ENCODE measurements at places on chromosomes 5 and 9.

GRCh38 chr9:34579104-34579807 lies 10.3 kb downstream of the CNTFR start:
- no peak for DNase-seq

GRCh38 chr5:99004960-99005359 lies 76.2 kb upstream of the CHD1 start:
- DNase-seq: no peak

- DNase-seq: no peak
Observed at GRCh38 chr9:7601739-7602138, 197.8 kb downstream of the DMAC1 start.

DNA sequence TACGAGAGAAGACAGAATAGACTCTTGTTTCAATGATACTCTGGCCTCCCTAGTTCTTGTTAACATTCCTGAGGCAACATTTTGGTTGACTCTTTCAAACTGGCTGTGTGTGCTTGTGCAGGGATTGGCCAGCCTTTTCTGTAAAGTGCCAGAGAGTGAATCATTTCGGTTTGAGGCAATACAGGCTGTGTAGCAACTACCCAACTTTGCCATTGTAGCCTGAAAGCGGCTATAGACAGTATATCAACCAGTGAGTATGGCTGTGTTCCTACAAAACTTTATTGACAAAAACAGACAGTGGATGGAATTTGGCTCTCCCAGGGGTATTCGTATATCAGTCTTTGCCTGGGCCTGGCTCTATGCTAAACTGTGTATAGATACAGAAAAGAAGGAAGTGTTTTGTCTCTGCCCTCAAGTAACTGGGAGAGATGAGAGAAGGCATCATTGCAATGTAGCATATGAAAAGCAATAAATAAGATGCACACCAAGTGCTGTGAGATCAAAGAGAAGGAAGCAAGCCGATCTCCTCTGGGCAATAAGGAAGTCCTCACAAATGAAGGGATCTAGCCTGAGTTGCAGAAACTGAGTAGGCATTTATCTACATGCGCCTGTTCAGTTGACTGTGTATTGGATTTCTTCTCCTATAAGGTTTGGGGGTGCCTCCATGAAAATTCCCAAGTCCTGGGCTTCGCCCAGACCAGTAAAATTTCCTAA lies 568.0 kb upstream of the KLF4 start:
- DNase-seq: no peak

GRCh38 chr5:164360589-164360988 lies 855.2 kb downstream of the MAT2B start:
- DNase-seq: no peak

- DNase-seq: no peak
Observed at GRCh38 chr9:87122947-87123685, 175.8 kb upstream of the GAS1 start.

DNA sequence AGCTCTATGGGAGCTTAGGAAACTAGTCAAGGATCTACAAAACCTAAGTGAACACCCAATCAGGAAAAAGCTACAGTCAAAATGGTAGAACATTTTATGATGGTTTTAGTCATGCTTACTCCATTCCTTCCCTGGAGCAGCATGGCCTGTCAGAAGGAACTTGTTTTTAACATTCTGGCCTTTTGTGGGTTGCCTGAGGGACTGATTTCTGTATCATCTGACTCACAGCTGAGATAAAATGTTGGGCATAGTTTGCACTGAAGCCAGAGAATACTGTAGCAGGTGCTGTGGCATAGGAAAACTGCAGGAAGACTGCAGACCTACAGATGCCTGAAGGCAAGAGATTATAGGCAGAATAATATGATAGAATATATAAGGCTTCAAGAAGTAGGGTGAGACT lies 719.6 kb upstream of the GRAMD2B start:
- no peak for DNase-seq

DNA sequence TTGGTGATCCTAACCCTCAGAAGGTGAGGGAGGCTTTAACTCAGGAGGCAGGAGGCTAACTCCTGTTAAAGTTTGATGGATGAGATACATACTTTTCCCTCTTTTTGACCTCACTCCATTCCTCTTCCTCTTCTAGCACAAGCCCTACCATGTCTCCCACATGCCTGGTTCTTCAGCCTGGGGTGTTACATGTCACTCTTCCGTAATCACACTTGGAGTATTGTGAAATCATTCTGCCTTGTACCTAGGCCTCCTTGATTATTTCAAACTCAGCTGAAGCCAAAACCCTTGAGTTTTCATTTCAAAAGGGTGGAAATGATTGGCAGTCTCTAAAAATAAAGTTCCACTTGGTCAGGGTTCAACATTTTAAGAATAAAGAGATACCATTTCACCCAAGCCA lies 1.8 kb downstream of the PLAC8L1 start:
- DNase-seq: no peak

GRCh38 chr5:3424946-3425345 lies 170.7 kb upstream of the IRX1 start:
- no peak for DNase-seq

DNA sequence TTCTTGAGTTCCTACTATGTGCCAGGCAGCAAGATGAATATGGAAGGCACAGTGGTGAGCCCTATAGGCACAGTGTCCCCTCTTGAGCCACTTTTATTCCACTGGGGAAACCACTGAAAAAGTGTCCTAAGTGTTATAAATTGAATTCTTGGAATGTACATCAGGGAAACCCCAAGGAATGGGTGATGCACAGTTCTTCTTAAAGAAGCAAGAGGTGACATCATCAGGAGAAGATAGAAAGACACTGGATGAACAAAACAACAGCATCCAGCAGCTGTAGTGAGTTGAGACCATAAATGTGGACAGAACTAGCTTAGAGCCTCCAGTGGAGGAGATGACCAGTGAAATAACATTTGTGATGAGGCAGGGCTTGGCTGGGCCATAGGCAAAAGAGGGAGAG lies 199.2 kb upstream of the ANKRD55 start:
- DNase-seq: no peak

DNA sequence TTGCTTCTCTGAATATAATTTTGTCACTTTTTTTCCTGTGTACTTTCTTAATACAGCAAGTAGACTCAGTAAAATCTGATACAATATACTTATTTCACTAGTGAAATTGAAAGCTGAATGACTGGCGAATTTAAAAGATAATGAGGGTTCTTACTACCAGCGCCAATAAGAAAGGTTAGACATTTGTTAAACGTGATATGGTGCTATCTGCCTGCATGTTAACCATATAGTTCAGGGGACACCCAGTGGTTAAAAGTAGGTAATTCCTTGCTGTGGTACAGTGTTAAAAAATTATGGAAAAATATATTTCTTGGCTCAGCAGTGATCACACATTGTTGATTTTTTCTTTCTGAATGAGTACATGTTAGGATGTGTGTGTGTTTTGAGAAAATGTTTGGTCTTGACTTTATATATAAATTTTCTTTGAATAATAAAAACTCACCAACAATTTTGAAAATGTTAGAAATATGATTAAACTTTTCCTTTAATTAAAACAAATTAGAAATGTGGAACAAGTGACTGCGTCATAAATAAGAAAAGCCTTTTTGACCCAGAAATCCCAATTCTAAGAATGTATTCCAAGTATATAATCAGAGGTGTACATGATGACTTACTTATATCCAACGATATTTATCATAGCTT lies 25.8 kb downstream of the CAST start:
- DNase-seq: no peak

- no peak for DNase-seq
Observed at GRCh38 chr5:87588316-87588715, 175.6 kb upstream of the CCNH start.

DNA sequence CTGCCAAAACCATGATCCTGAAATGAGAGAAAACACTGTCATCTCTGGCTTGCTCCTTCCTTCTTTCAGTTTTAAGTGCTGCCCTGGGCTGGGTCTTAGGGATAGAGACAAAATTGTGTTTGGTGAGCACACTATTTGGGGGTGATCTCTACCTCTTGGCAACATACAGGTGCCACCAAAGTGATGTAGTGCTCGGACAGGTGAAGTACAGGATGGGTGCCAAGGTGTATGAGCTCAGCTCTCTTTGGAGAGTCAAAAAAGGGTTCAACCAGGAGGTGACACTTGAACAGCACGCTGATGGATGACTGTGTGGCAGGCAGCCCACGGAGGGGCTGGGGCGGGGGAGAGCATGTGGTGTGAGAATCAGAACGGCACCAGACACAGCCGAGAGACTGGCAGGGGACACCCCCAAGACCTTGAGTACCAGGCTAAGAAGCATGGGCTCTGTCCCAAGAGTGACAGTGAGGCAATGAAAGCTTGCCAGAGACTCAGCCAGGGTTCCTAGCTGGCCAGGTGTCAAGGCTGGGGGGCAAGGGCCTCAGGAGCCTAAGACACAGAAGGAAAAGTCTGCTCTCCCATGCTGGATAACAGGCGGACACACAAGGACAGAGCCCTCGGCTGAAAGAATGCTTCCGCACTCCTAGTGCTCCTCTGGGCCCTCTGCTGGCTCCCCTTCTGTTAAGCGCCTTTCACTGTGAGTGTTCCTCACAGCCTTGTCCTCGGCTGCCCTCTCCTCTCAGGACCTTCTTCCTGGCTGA lies 2.5 kb downstream of the NHP2 start:
- DNase-seq: no peak

DNA sequence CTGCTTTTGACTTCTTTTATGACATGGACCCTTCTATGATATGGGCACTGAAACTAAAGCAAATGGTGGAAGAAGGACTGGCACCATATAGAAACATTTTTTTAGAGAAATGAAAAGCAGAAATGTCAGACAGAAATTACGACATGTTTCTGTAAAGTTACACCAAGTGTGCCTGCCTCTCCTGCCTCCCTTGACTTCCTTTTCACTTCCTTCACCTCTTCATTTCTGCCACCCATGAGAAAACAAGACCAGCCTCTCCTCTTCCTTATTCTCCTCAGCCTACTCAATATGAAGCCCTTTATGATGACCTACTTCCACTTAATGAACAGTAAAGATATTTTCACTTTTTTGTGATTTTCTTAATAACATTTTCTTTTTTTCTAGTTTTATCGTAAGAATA lies 44.5 kb downstream of the ERCC6L2 start:
- DNase-seq: no peak

GRCh38 chr9:92270511-92270910 lies 23.0 kb downstream of the IARS1 start:
- DNase-seq: no peak

- no peak for DNase-seq
Observed at GRCh38 chr9:16266648-16267276, 603.7 kb downstream of the BNC2 start.

DNA sequence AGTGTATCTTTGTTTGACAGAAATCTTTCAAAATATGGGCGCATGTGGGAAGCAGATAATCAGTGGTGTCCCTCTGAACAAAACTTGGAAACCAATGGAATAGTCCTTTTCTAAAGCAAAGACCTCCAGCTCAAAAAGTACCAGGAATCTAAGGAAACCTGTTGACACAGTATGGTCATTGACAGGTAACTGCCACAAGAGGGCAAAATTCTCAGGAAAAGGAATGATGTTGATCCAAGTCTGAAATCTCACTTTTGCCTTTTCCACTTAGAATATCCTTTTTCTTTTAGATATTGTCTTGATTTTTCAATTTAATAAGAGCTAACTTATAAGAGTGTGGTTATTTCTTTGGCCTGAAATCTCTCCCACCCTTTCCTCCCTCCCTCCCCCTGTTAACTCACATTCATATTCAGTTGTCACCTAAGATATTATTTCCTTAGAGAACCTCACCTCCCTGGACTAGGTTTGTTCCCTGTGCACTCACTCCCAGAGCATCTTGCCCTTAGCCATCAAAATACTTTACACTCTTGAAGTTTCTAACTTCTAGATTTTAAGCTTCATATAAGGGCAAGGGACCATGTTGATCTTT lies 59.0 kb upstream of the BARX1 start:
- DNase-seq: no peak

- DNase-seq: no peak
Observed at GRCh38 chr5:179612577-179613459, 10.7 kb downstream of the HNRNPH1 start.

GRCh38 chr9:13646500-13647021 lies 367.1 kb upstream of the MPDZ start:
- DNase-seq: no peak

GRCh38 chr5:139458580-139459407 lies 3.7 kb downstream of the ECSCR start:
- DNase-seq: peak; percentile 78

GRCh38 chr9:85401998-85402397 lies 339.8 kb downstream of the AGTPBP1 start:
- DNase-seq: no peak

DNA sequence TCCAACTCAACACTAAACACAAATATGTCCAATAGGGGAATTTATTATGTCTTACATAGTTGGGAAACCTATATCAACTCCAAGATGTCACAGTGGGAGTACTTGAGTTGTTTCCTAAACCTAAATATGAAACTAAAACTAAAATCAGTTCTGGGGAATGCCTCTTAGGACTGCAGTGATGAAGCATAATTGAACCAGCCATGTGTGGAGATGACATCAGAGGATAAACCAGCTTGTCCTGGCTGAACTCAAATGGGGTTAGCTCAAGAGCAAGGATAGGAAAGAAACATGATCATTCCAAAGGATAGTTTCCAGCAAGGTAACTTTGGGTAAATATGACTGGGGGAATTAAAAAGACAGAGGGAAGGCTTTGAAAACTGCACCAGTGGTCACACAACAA lies 88.9 kb upstream of the PLPPR1 start:
- no peak for DNase-seq

GRCh38 chr9:127035423-127035822 lies 87.0 kb downstream of the ANGPTL2 start:
- no peak for DNase-seq

- DNase-seq: no peak
Observed at GRCh38 chr5:3007577-3007976, 256.1 kb upstream of the IRX2 start.
